ENCODE measurements at places on chromosomes 1 and 21.

GRCh38 chr1:21045351-21045750 lies 131.3 kb downstream of the EIF4G3 start:
- no peak for DNase-seq

DNA sequence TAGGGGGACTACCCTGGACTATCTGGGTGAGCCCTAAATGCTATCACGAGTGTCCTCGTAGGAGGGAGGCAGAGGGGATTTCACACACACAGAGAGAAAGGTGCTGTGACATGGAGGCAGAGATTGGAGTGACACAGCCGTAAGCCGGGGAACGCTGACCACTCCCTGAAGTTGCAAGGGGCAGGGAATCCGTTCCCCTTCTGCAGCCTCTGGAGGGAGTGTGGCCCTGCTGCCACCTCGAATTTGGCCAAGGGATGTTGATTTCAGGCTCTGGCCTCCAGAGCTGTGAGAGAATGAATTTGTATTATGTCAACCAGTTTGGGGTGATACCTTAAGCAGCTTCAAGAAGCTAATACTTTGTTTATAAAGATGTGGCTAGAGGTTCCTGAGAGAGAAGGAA lies 137.7 kb downstream of the ACTL8 start:
- DNase-seq: no peak

DNA sequence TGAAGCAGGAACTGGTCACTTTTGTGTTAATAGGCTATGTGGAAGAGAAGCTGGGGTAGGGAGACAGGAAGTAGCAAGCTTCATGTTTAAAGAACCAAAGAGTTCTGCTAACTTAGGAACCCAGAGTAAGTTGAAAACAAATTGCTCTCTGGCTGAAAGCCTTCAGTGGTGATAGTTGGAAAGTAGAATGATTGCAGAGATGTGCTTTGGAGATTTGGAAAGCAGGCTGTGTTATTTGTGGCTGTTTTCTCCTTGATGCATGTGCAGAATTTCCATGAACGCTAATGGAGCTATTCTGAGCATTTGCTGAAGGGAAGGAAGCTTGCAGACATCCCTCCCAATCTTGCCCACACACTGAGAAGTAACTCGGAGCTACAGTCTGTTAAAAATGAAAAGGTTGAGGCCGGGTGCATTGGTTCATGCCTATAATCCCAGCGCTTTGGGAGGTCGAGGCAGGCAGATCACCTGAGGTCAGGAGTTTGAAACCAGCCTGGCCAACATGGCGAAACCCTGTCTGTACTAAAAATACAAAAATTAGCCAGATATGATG lies 45.7 kb downstream of the TCEANC2 start:
- DNase-seq: no peak

GRCh38 chr1:70355920-70356319 lies 1.4 kb upstream of the ANKRD13C start:
- DNase-seq: no peak

GRCh38 chr1:58654322-58654721 lies 45.5 kb downstream of the MYSM1 start:
- DNase-seq: no peak

GRCh38 chr1:236403905-236404696 lies 10.0 kb downstream of the EDARADD start:
- DNase-seq: no peak

DNA sequence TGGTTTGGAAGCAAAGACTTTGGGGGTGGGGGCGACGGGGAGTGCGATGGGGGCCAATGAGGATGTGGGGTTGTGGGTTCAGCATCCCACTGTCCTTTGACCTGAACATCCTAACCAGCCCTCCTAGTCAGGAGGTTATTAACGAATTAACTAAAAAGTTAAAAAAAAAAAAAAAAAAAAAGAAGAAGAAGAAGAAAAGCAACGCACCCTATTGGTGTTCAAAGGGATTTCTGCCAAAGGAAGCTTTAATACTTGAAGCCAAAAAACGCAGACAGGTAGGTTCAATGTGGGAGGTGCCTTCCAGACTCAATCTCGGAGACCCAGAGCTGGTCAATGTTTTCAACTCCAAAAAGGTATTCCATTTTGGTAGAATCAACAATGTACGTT lies 2.2 kb downstream of the CLIC6 start:
- no peak for DNase-seq

DNA sequence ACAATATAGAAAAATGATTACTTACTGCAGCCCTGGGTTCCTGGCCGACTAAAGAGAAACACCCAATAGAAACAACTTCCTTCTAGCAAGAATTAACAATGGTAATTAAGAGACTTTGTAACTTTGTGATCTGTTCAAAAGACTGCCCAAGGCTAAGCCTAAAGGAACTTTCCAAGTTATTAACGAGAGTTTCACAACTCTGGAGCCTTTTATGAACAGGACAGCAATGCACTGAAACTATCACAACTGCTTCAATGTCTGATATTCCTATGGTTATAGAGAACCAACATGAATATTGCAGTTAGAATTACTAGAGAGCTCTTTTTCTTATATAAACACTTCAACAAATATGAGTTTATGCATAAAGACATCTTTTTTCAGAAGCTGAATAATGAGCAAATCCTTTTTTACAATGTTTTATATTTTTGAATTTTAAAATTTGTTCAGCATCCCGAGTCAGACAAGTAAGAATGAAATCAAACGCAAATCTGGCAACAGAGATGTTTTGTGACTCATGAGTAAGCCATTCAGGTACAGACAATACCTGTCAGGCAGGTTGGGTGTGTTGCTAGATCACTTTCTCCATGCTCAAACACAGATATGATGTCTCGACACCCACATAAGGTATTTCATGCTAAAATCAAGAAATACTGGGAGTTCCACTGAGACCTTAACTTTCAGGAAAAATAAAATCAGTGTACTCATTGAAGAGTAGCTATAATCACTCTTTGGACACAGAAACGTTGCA lies 22.2 kb upstream of the KCNJ15 start:
- no peak for DNase-seq

DNA sequence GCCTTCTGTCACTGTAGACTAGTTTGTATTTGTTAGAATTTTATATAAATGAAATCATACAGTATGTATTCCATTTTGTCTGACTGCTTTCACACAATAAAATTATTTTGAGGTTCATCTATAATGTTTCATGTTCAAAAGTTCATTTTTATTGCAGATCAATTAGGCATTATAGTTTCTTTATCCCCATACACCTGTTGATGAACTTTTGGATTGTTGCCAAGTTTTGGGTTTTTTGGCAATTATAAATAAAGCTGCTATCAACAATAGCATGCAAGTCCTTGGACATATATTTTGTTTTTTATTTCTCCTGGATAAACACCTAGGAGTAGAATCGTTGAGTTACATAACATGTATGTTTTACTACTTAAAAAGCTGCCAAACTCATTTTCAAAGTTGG lies 47.1 kb upstream of the FAM3B start:
- no peak for DNase-seq

DNA sequence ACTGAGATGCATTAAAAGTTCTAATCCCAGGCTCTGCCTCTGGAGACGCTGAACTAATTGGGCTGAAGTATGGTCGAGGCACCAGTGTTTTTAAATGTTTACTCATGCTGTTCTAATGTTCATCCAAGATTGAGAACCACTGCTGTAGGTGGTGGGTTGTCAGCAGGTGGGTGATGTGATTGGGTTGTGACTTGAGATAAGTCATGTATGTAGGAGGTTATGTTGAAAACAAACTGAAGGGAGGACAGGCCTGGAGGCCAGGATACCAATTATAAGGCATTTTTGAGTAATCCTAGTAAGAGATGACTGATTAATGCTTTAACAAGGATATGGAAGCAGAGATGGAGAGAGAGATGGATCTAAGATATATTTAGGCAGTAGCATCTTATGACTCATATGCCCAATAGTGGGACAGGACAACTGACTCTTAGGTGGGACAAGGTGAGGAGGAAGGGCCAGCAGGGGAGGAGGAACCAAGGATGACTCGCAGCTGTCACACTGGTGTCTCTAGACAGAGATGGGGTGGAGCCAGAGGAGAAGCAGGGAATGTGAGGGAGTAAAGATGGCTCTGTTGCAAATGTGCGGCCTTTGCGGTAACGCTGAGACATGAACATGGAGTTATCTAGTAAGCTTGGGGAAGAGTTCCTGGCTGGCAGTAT lies 29.3 kb downstream of the RAB4A start:
- DNase-seq: no peak

GRCh38 chr1:46036894-46037839 lies 95.3 kb downstream of the PIK3R3 start:
- peak; percentile 77 for DNase-seq

- no peak for DNase-seq
These were observed 394.0 kb downstream of the NPHP4 start for GRCh38 chr1:5597991-5598823.

- peak; percentile 80 for DNase-seq
These were observed 293.3 kb downstream of the SDCCAG8 start for GRCh38 chr1:243549108-243549507.

GRCh38 chr1:213606252-213606820 lies 381.4 kb upstream of the PROX1 start:
- no peak for DNase-seq

DNA sequence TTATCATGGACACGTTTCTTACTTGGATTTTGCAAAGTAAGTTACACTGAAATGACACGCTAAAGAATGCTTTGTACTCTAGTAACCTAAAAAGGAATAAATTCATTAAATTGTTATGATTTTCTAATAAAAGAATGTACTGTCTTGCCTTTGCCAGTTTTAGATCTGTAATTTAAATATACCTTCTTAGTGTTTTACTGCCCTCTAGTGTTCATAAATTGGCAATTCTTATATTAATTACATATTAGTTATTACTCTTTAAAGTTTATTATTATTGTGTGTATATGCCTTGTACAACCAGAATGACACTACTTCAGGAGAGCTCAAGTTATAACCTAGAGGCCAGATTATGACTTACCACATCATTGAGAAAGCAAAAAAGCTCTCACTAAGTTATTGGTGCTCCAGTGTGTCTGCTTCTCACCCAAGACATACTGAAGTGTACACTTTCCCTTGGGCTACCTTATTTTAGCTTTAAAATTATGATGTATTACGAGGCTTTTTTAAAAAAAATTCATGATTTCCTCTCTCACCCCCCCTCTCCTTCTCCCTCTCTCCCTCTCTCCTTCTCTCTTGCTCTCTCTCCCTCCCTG lies 169.9 kb downstream of the HS2ST1 start:
- DNase-seq: peak; percentile 60

DNA sequence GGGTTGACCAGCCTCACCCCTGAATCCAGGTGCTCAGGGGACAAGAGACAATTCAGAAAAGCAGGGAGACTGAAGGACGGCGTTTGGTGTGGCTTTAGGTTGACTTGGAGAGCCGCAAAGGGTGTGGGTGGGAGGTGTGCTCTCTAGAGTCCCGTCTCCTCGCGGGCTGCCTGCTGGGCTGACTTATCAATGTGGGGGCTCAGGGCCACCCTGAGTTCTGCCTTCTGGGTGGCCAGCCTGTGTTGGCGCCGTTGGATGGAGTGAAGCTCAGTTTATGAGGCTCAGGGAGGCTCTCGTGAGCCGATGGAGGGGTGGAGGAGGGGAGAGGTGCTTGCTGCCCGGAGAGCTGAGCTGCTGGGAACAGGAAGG lies 13.0 kb downstream of the GPR137B start:
- DNase-seq: no peak

Data from IMR-90 (cell line).